Fibroblast of skin of left biceps (primary cell): ENCODE measurements at places on chromosomes 12 and 14.

GRCh38 chr12:32155961-32156529, 49.4 kb downstream of the BICD1 start:
- DNase-seq, result no peak

- no peak for DNase-seq
Observed at GRCh38 chr12:128664501-128664900, 159.3 kb downstream of the SLC15A4 start.

DNA sequence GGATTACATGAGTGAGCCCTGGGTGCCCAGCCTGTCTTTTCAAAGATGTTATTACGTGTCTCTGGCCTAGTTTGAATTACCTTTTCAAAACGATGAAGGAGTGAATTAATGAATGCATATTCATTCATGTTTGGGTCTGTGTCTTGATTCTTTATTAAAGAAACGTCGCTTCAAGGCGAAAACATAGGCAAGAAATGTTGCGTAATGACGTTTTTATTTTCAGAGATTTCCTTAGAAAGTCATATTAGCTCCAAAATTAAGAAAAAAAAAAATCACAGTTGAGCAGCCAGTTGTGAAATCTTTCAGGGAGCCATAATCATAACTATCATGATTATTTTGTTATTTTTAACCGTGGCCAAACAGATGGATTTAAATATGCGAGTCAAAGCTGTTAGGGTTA, 3.5 kb downstream of the PPFIBP1 start:
- no peak for DNase-seq

GRCh38 chr14:80764921-80765507, 176.5 kb downstream of the CEP128 start:
- no peak for DNase-seq

GRCh38 chr12:4482936-4483335, 37.3 kb upstream of the FGF6 start:
- DNase-seq, result no peak

GRCh38 chr12:66453120-66453519, 150.8 kb downstream of the HELB start:
- DNase-seq, result no peak

- no peak for DNase-seq
Observed at GRCh38 chr12:43832463-43833168, 3.3 kb upstream of the TMEM117 start.

GRCh38 chr12:25670076-25671055, 117.3 kb upstream of the LMNTD1 start:
- DNase-seq, result no peak
